Hematopoietic multipotent progenitor cell treated with erythropoietin and hydrocortisone succinate and interleukin-3 and kit ligand, for 8 days (in vitro differentiated cells): ENCODE measurements at places on chromosomes 16 and 17.

DNA sequence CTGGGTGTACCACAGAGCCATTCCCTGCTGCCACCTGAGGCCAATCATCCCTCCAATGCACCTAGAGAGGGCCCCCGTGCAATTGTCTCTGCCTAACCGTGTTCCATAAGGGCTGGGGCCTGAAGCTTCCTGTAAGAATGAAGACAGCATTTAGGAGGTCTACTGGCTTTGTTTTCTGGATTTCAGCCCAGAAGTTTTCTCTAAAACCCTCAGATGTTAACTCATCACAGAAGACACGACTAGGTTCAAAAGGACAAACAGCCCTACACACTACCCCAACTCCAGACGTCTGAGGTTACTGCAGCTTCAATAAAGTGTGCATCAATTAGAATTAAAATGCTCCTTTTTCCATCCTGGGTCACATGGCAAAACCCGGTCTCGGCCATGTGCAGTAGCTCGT lies 10.8 kb upstream of the DRG2 start:
- no peak for DNase-seq

DNA sequence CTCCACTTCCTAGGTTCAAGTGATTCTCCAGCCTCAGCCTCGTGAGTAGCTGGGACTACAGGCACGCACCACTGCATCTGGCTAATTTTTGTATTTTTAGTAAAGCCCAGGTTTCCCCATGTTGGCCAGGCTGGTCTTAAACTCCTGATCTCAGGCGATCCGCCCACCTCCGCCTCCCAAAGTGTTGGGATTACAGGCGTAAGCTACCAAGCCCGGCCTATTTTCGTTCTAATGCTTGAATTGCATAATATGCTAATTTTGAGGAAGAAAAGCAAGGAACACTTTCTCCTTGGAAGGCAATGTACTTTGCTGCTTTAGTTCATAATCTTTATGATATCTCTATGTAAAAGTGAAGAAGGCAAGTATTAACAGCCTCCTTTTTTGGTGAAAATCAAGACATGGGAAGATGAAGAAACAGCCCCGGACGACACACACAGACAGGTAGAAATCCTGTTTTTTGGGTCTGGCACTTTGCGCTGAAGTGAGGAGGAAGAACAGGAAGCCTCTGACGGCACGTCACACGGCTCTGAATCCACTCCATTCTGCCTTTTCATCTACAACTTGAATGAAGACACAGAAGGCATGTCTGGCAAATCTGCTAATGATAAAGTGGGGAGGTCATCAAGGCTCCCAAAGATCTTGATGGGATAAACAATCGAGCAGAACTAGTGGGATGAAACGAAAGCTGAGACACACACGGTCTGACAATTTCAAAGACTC lies 24.9 kb downstream of the VPS53 start:
- DNase-seq: no peak

- DNase-seq: peak; percentile 74
Measured at GRCh38 chr17:1720856-1721386, 3.6 kb upstream of the WDR81 start.

- no peak for DNase-seq
Measured at GRCh38 chr16:22861580-22861979, 47.6 kb downstream of the HS3ST2 start.

DNA sequence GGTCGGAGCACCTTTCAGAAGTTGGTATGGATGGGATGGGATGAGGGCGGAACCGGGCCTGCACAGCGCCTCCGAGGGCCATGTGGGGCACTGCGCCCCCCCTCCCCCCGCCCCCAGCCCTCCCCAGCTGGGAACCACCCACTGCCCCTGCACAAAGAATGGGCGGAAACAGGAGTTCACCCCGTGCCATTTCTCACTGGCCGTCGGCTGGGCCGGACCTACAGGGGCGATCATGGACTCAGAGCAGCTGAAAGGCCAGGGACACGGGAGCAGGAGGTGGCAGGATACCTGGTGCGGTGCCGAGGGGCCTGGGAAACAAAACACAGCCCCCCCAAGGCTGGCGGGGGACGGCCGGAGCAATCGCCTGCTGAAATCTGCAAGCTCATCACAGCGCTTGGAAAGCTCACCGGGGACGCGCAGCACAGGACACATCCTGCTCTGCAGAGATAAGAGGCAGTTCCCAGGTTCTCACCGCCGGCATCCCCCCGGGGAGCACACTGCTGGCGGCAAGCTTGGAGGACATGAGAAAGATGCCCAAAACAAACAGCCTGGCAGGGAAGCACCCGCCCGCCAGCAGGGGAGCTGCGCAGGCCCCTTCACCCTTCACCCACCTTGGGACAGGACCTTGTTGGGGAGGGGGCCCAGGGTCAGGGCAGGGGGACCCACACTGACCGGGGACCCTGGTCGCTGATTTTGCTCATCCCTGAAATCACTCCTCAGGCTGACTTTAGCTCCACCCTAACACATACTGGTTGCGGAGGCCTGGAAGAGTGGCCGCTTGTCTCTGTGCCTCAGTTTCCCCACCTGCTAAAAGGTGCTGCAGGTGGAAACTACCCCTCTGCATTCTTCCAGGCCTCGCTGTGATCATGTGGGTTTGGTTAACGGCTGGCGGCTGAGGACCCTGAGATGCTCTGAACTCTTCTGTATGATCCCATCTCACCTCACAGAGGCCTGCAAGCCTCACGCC lies 263.9 kb downstream of the C16orf95 start:
- peak; percentile 64 for DNase-seq

- no peak for DNase-seq
Measured at GRCh38 chr17:18102640-18103039, 5.9 kb upstream of the MYO15A start.

- no peak for DNase-seq
Measured at GRCh38 chr17:77322514-77323412, 182.0 kb downstream of the SEC14L1 start.

DNA sequence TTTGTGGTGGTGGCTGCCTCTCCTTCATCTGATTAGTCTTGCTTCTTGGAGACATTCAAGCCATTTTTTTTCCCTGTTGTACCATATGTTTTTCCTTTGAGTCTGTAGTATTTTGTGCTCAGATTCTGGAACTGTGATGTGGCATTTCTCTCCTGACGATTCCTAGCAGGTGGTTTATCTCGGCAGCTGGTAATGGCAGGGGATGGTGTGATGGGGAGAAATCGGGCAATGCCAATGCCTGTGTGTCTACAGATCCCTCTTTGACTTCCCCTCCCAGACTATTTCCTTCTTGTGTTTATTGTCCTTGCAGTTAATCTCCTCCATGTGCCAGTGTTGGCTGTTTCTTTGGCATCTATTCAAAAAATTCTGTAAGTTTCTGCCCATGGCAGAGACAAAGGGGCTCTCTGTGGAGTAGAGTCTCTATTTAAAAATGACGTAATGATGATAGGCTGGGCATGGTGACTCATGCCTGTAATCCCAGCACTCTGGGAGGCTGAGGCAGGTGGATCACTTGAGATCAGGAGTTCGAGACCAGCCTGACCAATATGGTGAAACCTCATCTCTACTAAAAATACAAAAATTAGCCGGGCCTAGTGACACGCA lies 90.2 kb upstream of the ERCC4 start:
- DNase-seq: no peak

- no peak for DNase-seq
Measured at GRCh38 chr16:51053775-51054174, 97.3 kb downstream of the SALL1 start.

GRCh38 chr17:48928876-48929811 lies 15.5 kb downstream of the SNF8 start:
- DNase-seq: no peak

DNA sequence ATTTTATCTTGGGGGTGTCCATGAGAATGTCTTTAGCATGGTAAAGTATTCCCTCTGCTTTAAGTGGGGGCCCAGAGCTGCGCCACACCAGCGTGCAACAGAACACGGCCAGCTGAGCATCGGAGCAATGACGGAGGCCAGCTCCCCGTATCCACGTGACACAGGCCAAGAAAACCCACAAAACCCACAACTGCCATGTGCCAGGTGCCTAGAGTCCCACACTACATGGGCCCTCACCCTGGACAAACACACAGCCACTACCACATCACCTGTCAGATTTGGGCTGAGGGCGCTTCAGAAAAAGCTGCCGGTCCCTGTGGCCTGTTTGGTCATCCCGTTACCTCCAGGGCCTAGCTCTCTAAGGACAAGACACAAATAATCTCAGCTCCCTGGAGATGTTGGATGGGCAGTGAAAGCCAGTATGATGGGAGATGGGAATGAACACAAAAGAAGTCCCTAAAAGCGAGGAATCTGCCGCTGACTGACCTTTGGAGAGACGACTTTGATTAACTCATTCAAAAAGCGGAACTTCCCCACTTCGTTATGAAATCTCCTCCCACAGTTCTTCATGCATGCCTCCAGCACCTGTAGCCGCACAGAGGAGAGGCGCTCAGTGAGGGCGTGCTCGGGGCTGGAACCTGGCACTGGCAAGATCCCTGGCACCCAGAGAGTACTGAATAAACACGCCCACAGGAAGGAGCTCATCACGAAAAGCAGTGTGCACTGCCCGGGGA lies 17.1 kb downstream of the GGA3 start:
- DNase-seq: no peak

DNA sequence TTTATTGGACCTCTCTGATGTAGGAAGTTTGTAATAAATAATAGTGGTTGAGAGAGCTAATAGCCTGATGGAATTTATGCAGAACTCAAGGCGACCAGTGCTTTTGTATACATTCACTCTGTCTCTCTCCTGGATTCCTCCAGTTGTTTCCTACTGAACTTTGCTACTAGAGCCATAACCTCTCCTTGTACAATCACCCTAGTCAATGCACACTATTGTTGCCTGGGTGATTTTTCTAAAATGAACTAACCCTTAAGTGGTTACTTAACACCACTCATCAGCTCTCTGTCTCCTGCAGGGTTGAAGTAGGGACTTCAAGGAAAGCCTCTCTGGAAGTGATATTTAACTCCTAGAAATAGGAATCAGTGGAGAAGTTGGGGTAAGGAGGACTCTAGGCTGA lies 9.7 kb downstream of the PHKB start:
- DNase-seq: no peak

GRCh38 chr17:75059369-75060345 lies 12.6 kb downstream of the KCTD2 start:
- peak; percentile 64 for DNase-seq

DNA sequence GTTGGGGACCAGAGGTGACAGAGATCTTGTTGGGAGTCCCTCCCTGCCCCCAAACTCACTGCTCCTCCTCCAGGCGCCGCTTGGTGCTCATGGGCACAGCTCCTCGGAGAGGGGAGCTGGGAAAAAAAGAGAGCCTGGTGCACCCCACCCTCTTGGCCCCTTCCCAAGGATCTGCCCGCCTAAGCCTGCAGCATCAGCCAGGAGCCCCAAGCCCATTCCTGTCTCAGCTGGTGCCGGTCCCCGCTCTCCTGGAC lies 400 bp downstream of the HCFC1R1 start:
- peak; percentile 73 for DNase-seq

- peak; percentile 81 for DNase-seq
Measured at GRCh38 chr17:42107597-42108576, 4.6 kb downstream of the DHX58 start.

DNA sequence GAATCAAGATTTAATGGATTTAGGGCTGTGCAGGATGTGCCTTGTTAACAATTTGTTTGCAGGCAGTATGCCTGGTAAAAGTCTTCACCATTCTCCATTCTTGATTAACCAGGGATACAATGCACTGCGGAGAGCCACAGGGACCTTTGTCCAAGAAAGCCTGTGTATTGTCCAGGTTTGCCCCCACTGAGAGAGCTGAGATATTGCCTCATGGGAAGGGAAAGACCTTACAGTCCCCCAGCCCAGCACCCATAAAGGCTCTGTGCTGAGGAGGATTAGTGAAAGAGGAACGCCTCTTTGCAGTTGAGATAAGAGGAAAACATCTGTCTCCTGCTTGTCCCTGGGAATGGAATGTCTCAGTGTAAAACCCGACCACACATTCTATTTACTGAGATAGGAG lies 2169.6 kb downstream of the TP53TG3F start:
- DNase-seq: no peak

- no peak for DNase-seq
Measured at GRCh38 chr17:64964796-64965195, 45.5 kb upstream of the LRRC37A3 start.

GRCh38 chr17:39178536-39178935 lies 12.6 kb upstream of the ARL5C start:
- DNase-seq: no peak

- peak; percentile 42 for DNase-seq
Measured at GRCh38 chr17:4498461-4499397, at the start of gene SPNS2. TSS of gene SPNS2 (plus strand) at chr17:4498881. CDS start at chr17:4499048, 167 bp downstream.

DNA sequence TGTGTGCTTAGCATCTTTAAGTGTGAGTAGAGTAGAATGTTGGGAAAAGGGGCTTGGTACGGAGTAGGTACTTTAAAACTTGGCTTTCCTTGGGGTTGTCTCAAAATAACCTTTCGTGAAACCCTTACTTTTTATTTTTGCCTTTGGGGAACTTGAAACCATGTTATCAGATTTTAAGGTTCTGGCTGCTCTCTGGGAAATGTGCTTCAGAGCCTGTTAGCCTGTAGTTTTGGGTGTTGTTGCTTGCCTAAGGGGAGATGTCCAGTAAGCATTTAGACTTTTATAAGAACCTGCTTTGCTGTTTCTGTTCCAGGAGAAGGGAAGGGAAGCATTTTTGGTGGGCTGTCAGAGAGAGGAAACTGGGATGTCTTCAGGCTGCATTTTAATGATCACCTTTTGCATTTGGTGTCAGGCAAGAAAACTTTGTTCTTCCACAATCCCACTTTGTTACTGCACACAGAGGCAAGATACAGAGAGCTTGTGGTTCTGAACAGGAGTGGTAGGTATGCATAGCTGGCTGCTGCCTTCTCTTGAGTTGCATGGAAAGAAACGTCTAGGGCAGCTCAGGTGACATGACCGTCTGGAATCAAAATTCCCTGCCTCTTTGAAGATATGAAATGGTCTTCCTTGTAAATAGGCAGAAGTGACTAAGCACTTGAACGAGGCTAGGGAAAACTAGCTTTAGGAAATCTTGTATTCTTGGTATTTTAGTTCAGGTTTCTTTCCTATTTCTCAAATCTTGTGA lies 1.7 kb downstream of the RABEP1 start:
- peak; percentile 52 for DNase-seq

DNA sequence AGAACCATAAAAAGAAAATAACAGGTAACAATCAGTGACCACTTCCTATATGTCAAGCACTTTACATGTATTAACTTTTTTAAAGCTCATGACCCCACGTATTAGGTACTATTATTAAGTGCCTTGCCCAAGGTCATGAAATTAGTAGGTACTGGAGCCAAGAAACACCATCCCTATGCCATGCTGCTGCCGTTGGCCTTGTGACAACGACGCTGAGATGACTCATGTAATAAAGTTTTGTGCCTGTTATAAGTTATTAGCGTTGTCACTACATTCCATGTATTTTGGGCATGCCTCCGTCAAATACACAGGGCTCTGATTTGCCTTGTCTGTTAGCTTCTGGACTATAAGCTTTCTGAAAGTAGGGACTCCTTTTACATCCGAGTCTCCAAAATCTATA lies 1.4 kb downstream of the BBS2 start:
- DNase-seq: no peak

DNA sequence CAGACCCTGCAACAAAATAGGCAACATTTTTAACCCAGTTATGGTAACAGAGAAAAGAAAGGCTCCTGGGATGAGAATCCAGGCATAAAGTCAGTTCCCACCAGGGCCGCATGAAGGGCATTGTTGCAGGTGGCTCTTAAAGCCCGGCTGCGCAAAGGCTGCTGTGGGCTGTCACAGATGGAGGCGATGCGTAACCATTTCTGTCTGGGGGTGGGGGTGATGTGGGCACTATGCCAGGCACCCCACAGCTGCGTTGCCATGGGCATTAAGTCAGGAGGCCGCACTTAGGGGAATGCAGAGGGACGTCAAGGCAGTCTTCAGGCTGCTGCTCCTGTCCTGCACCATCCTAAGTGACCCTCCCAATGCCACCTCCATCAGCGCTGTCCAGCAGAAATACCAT lies 228.4 kb downstream of the CPPED1 start:
- no peak for DNase-seq
